ENCODE measurements at places on chromosomes 5 and 9.

DNA sequence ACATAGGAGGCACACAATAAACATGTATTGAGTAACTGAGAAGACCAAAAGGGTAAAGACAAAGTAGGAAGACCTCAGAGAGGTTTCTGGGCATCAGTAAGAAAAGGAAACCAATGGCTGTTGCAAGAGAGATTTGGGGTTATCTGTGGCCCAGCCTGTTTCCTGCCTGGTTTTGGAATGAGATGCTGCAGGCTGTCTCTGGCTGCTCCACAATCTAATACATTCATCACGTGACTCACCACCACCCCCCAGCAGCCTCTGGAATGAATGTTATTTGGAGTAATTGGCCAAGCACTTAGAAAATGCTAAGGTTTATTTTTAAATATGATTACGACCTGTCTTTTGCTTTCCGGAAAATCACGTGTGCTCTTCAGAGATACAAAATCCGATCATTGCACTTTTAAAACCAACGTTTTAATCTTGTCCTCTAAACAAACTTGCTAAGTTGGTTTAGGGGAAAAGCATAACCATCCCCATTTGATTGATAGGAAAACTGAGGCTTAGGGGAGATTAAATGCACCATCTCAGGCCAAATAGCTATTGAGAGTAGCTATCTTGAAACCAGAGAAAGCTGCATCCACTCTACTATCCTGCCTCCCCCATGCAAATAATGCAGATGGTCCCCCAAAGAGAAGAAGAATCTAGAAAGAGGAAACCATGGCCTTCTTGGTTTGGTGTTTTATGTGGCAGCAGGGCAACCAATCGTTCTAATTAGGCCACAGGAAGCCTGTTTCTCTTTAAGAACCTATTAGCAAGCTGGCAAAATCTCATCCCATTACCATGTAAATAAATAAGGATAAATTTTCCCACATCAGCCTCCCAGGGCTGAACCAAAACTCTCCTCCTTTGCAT lies 151.8 kb upstream of the ADRA1B start:
- DNase-seq, result no peak

GRCh38 chr9:6305954-6306563 lies 22.1 kb upstream of the TPD52L3 start:
- no peak for DNase-seq

DNA sequence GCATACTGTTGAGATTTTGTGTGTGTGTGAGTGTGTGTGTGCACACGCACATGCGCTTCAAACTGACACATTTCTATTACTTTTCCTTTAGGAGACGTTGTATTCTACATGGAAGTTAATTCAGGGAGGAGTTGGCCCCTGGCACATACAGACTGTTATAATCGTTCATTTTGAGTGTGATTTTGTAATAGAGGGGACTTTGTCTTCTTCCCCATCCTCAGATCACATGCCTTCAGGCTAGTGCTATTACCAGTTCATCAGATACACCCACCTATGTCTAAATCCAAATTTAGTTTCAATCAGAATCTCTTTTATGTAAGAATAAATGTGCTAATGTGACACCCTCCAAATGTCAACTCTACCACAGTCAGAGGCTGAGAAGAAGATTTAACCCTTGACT lies 90.2 kb downstream of the FBXO4 start:
- DNase-seq, result no peak

DNA sequence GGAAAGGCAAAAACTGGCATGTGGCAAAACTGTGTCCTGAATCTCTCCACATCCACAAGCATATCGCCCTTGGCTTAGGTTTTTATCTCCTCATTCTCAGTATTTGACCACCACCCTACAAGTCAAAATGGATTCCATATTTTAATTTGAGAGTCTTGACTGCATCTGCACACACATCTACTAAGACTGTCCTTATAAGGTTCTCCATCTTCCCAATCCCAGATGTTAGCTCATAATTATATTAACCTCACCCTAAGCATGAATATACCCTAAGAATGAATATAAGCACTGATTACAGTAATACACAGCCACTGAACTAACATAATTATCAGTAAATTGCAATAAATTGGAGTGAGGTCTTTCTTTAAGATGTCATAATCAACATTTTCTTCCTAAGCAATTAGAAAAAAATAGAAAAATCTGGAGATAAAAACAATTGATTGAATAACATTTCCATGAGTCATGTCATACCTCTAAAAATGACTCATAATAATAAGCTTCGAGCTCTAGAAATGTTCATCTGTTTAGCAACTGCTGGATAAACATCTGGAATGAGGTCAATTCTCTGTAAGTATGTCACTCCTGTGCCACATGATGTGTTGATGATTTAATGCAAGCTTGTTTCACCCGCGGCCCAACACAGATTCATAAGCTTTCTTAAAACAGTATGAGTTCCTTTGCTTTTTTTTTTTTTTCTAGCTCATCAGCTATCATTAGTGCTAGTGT lies 39.9 kb upstream of the PAM start:
- DNase-seq, result no peak

- DNase-seq, result no peak
These were observed 73.9 kb upstream of the PCSK1 start for GRCh38 chr5:96506866-96507527.

- no peak for DNase-seq
These were observed 28.5 kb upstream of the CSF1R start for GRCh38 chr5:150114773-150115408.

- no peak for DNase-seq
These were observed 253.6 kb downstream of the MAST4 start for GRCh38 chr5:66849803-66850202.

DNA sequence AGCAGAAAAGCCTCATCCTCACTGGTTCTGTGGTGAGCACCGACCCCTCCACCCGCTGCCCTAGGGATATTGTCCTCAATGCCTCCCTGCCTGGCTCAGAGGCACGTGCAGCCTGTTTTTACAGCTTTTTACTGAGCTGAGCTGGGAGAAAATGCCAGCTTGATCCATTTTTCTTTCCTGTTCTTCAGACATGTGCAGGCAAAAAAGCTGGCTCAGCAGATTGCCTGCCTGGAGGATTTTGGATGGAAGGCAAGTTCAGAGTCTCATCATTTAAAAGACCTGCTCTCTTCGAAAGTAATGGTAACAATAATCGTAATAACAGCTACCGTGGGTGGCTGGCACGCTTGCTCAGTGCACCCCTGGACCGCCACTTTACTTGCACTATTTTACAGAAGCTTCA lies 135.0 kb upstream of the SMIM23 start:
- DNase-seq, result no peak

GRCh38 chr5:56140073-56140472 lies 93.1 kb downstream of the ANKRD55 start:
- no peak for DNase-seq
